ENCODE measurements at places on chromosomes 2 and 18. TPM values are rescaled to one million over a fixed set of nuclear protein-coding genes. Genes with fewer than 3 reads are reported as not detected.

Gene NAGK
- total RNA-seq = 46.0 TPM

Gene ZCCHC2
- 24.2 TPM for total RNA-seq

Gene SLC40A1
- total RNA-seq = 15.6 TPM

Gene DOCK10
- total RNA-seq = 25.4 TPM

Gene RUFY4
- not detected for total RNA-seq

Gene UGT1A4
- total RNA-seq = not detected

Gene LIPG
- 57.5 TPM for total RNA-seq

Gene GPR148
- total RNA-seq = not detected

Gene SERPINB11
- total RNA-seq = not detected

Gene SOX11
- total RNA-seq = not detected

Gene POTEJ
- 0.07 TPM for total RNA-seq

Gene KCNJ3
- total RNA-seq = not detected

Gene AFTPH
- total RNA-seq = 34.4 TPM

Gene C2orf81
- total RNA-seq = 0.28 TPM

Gene MRPL33
- total RNA-seq = 75.8 TPM

Gene CCDC74B
- 1.2 TPM for total RNA-seq

Gene TEX44
- total RNA-seq = not detected

Gene COPS9
- 115 TPM for total RNA-seq

Gene RMDN2
- 2.8 TPM for total RNA-seq

Gene ASB18
- total RNA-seq = not detected

Gene MATN3
- 0.95 TPM for total RNA-seq

Gene KATNAL2
- 0.33 TPM for total RNA-seq

Gene SERPINB10
- total RNA-seq = not detected

Gene FAM237A
- total RNA-seq = not detected

Gene DSG4
- total RNA-seq = not detected

Gene SPC25
- 4.4 TPM for total RNA-seq

Gene CD207
- not detected for total RNA-seq

Gene IL37
- not detected for total RNA-seq

Gene RAD51AP2
- total RNA-seq = not detected

Gene SH3RF3
- total RNA-seq = 7.4 TPM

Gene ZNF2
- 9.4 TPM for total RNA-seq

Gene CFAP65
- total RNA-seq = under 0.01 TPM

Gene PHLPP1
- 7.1 TPM for total RNA-seq

Gene GALNT14
- not detected for total RNA-seq

Gene CCDC148
- not detected for total RNA-seq

Gene ANKRD30BL
- total RNA-seq = not detected

Gene ZNF514
- 10.2 TPM for total RNA-seq

Gene BMP10
- not detected for total RNA-seq

Gene CCDC141
- total RNA-seq = not detected

Gene GATA6
- total RNA-seq = 11.9 TPM

Gene MOCOS
- total RNA-seq = 1.3 TPM

Gene ZNF516
- 9.3 TPM for total RNA-seq

Gene IMMT
- total RNA-seq = 67.0 TPM

Gene REG1A
- not detected for total RNA-seq

Gene RAB27B
- total RNA-seq = 0.13 TPM

Gene NTSR2
- total RNA-seq = not detected

Gene CFC1
- not detected for total RNA-seq

Gene TMEM169
- 0.14 TPM for total RNA-seq

Gene CRACDL
- 9.7 TPM for total RNA-seq

Gene DNER
- 0.07 TPM for total RNA-seq

Gene CCBE1
- total RNA-seq = 2.4 TPM

Gene DUSP11
- total RNA-seq = 25.5 TPM

Gene KIF1A
- total RNA-seq = 0.07 TPM

Gene ACTG2
- total RNA-seq = not detected

Gene PRPF40A
- total RNA-seq = 156 TPM

Gene TDRD15
- not detected for total RNA-seq

All from pulmonary artery endothelial cell (primary cell).